NCI-H510A treated with DMSO at 0.1 percent for 48 hours (cell line): ENCODE measurements at places on chromosomes 7 and 10.
A peak's percentile ranks its signal among the peaks of the same experiment; 100 is the strongest.

DNA sequence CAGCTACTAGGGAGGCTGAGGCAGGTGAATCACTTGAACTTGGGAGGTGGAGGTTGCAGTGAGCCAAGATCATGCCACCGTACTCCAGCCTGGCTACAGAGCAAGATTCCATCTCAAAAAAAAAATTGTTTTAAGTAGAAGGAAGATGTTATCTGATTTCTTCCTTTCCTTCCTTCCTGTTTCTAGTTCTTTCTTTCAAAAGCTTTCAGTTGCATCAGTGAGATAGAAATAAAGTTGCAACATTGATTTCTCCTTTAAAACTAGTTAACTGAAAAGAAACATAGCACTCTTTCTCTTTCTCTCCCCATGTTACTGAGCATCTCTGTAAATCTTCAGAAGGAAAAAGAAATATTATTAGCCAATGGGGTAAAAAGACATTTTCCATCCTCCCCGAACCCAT, 37.5 kb downstream of the CNNM1 start:
- no peak for DNase-seq

GRCh38 chr10:67665491-67665890, 30.5 kb downstream of the CTNNA3 start:
- no peak for DNase-seq

- no peak for DNase-seq
Observed at GRCh38 chr7:93242106-93242505, 9.9 kb downstream of the VPS50 start.

- DNase-seq, result peak; percentile 8
Observed at GRCh38 chr10:119754085-119754484, 28.2 kb downstream of the INPP5F start.
